Stimulated activated CD8-positive, alpha-beta memory T cell treated with anti-CD3 and anti-CD28 coated beads, Interleukin-4, amount 100 ng/mL, for 24 hours (primary cell): ENCODE measurements at places on chromosomes 16 and 17.

DNA sequence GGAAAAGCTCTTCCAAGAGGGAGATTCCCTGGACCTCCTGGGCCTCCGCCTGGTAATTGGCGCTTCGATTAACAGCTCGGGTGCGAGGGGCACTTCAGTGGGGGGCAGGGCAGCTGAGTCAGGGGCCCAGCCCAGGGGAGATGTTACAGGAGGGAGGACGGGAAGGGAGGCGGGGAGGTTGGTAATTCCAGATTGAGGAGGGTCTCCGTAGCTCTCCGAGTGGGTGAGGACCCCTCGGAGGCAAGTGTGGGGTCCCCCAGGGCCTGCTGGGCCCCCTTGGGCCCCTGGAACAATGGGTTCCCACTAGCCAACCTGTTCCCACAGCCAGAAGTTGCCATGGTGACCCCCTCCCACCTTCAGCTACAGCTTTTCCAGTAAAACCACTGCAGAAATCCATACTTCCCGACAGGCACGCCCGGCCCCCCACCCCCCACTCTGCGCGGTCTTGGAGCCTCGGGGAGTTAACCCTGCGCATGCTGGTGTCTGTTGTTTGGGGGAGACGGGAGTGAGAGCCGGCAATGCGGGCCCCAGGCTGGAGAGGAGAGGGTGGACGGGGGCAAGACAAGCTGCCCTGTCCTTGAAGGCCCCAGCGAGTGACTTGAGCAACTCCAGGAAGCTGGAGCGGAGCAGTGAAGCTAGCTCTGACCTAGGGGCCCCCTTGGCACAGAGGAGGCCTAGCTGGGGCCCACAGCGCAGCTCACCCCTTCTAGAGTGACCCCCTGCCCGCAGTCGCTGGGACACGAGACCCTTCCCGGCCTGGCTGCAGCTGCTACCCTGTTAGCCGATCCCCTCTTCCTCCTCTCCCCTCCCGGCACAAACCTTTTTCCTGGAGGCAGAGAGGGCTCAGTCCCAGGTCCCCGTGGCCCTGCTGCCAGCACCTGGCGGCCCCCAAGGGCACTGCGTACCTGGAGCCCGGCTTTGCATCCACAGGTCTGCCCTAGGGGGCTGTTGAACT is 37.8 kb downstream of the TMEM235 start:
- no peak for DNase-seq

- DNase-seq = no peak
Measured at GRCh38 chr16:65410801-65411200, 288.9 kb upstream of the CDH11 start.

DNA sequence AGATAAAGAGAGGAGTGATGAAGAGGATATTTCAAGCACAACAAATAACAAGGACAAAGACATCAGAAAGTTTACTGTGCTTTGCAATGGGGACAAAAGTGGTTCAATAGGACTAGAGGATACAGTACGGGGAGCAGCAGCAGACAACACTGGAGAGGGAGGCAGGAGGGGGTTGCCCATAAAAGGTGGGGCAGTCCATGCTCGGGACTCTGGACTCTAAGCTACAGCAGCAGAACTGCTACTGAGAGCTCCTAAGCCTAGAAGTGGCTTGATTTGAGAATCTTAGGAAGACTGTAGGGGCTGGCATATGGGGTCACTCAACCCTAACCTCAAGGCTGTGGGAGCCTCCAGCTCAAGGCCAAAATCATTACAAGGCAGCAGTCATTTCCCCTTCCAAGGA is 62.2 kb downstream of the C17orf67 start:
- DNase-seq = no peak

- peak; percentile 72 for DNase-seq
Measured at GRCh38 chr16:11233727-11234376, 22.2 kb downstream of the SOCS1 start.

DNA sequence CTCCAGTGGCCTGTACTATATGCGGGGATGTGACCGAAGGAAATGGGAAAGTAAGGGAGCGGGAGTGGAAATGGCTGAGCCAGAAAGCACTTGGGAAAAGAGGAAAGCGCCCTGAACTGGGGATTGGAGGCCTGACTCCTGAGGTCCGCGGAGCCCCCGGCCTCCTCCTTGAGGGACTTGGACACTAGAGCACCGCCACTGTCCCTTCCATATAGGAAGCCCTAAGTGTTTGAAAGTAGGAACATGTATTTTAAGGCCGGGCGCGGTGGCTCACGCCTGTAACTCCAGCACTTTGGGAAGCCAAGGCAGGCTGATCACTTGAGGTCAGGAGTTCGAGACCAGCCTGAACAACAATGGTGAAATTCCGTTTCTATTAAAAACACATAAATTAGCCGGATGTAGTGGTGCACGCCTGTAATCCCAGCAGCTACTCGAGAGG is 530 bp upstream of the ZDHHC7 start:
- no peak for DNase-seq

GRCh38 chr16:78778101-78779004 is 678.9 kb downstream of the WWOX start:
- no peak for DNase-seq

- DNase-seq = no peak
Measured at GRCh38 chr17:1906662-1907101, 76.9 kb downstream of the RPA1 start.

DNA sequence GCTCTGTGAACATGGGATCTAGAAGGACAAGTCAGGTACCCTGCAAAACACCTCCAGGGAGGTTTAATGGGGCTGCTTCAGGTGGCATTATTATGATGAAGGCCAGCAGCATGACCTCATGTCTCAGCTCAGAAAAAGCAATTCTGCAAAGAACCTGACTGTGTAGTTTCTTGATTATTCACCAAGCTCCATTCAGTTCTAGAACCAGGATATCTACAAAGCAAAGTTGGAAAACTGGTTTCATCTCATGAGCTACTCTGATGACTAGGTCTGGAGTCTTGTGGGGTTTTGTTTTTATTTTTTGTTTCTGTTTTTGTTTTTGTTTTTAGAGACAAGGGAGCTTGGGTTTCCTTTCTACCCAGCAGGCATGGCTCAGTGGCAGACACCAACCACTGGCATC is 19.0 kb upstream of the LRRC37A3 start:
- DNase-seq = no peak
